Activated naive CD4-positive, alpha-beta T cell treated with anti-CD3 and anti-CD28 coated beads, Interleukin-2, amount 50 U/mL, for 72 hours (primary cell): ENCODE measurements at places on chromosomes 2 and 18. TPM values are rescaled to one million over a fixed set of nuclear protein-coding genes. Genes with fewer than 3 reads are reported as not detected.
A peak's percentile ranks its signal among the peaks of the same experiment; 100 is the strongest.

GRCh38 chr2:159202568-159203071 is 83.9 kb downstream of the WDSUB1 start:
- DNase-seq, result no peak

DNA sequence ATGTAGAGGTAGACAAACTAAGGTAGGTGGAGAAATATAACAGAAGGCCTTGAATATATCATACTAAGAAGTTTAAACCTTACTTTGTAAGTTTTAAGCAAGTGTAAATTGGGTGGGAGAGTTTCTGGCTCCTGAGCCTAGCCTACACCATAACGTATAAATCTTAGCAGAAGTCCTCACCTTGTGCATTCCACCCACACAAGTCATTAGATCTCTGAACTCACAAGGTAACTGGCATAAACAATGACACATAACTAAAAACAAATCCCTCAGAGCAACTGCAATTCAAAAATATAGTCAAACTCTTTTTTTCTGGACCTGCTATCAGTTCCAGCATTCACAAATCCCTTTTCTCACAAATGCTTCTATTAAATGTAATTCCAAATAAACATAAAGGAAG is 9.4 kb downstream of the REV1 start:
- DNase-seq, result no peak

- no peak for DNase-seq
Measured at GRCh38 chr2:126761256-126761980, 105.5 kb downstream of the GYPC start.

- no peak for DNase-seq
Measured at GRCh38 chr2:191626497-191627151, 51.3 kb upstream of the NABP1 start.

- DNase-seq, result no peak
Measured at GRCh38 chr2:222747526-222748160, 76.2 kb downstream of the MOGAT1 start.

DNA sequence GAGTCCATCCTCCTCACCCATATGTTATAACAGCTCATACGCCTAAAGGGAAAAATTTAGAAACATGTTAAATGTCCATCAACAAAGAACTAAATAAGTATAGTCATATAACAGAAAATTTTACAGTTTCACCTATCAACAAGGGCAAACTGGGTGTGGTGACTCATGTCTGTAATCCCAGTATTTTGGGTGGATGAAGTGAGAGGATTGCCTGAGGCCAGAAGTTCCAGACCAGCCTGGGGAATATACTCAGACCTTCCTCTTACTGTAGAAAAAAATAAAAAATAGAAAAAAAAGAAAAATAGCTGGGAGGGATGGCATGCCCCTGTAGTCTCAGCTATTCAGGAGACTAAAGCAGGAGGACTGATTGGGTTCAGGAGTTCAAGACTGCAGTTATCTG is 48.3 kb upstream of the GULP1 start:
- no peak for DNase-seq

- DNase-seq, result no peak
Measured at GRCh38 chr2:208407667-208408066, 1.1 kb downstream of the PTH2R start.

DNA sequence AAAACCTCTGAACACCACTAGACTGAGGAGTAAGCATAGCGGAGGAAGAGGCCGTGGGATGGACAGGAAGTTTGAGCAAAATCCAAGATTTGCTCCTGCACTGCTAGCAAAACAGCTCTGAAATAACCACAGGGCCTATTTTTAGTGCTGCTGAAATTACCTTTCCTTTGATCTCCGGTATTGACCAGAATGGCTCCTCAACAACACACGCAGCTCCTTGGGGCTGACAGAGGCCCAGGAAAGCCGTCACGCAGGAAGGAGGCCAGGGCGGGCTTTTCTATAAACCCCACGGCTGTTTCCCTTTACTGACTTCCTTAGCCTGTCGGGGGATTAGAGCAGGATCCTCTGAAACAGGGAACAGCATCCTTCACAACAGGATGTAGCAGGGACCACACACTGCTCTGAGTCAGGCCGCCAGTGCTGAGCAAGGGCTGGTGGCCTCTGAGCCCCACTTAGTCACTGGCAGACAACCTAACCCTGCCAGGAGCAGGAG is 80.8 kb upstream of the LCLAT1 start:
- DNase-seq, result peak; percentile 62

- DNase-seq, result peak; percentile 10
Measured at GRCh38 chr18:23377669-23378301, 75.3 kb upstream of the RIOK3 start.

DNA sequence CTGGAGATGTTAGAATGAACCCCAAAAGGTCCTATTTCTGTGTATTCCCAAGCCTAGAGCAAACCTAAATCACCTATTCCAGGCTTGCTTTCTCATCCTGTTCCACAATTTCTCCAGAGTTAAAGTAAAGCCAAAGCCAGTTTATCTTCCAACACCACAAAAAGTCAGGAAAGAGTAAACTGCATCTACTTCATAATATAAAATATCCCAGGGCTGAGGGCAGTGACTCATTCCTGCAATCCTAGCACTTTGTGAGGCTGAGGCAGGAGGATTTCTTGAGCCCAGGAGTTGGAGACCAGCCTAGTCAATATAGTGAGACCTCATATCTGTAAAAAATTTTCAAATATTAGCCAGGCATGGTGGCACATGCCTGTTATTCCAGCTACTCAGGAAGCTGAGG is 241.4 kb downstream of the CDH20 start:
- DNase-seq, result no peak

DNA sequence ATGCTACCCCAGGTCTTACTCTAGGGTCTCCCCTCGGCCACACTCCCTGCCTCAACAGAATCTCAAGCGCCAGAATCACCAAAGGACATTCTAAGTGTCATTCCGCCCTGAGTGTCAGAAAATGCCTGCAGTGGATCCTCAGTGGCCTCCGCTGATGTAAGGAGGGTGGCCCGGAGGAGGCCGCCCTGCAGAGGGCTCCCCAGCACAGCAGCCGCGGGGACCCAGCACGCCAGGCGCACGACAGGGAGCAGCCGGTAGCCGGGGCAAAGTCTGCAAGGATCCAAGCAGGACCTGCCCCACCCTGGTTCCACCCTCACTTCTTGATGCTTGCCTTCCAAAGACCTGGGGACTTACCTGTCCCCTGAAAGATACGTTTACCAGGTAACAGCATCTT is 54.2 kb upstream of the ID2 start:
- DNase-seq, result peak; percentile 38

GRCh38 chr18:30775629-30776028 is 266.9 kb downstream of the DSC3 start:
- DNase-seq, result no peak

GRCh38 chr18:37321582-37322491 is 243.8 kb downstream of the CELF4 start:
- no peak for DNase-seq

DNA sequence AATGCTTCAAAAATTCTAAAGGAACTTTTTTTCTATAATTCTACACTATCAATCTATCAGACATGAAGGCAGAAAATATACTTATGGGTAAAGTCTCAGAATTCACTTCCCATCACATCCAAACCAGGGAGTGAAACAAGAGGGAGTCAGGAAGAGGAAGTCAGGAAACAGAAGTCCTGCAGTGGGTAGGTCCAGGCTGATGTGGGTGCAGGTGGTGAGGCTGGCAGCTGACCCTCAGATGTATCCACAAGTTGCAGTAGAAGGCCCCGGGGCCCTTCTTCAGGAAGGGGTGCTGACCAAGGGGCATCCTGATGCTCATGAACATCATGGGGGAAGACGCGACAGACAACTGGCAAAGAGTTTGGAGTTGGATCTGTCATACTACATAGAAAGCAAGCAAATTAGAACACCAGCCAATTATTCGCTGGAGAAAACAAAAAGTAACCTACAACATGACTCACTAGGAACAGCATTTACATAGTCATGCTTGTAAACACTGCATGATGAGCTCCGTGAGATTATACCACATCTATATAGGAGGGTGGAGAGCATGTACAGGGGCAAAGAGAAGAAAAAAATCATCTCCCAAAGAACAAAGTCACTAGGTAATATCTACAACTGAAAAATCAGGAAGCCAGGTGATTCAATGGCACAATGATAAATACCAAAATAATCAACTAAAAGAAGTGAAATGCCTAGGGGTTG is 4.2 kb downstream of the UXS1 start:
- no peak for DNase-seq

- no peak for DNase-seq
Measured at GRCh38 chr2:177000061-177000714, 212.4 kb upstream of the HNRNPA3 start.

- DNase-seq, result no peak
Measured at GRCh38 chr18:22912835-22913234, 20.3 kb upstream of the RBBP8 start.

- DNase-seq, result no peak
Measured at GRCh38 chr2:83323038-83323437, 1136.0 kb downstream of the SUCLG1 start.

- DNase-seq, result no peak
Measured at GRCh38 chr2:234745347-234745746, 206.5 kb upstream of the SH3BP4 start.

GRCh38 chr2:156703642-156704041 is 267.5 kb downstream of the GPD2 start:
- no peak for DNase-seq

GRCh38 chr18:45522371-45522770 is 92.9 kb upstream of the SLC14A2 start:
- no peak for DNase-seq

DNA sequence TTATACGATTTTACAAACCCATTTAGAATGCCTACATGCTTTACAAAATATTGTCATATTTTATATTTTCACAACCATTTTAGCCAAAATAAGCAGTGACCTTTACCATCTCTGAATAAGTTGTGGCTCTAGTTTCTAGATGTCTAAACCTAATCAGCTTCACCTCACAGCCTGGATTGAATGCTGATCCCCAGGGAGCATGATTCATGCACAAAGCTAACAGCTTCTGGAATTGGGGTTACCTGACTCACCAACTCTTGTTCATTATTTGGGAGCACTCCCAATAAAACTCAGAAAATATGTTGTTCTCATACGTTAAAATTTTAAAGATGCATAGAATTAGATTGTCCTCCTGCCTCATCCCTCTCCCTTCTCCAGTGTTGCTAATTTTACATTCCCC is 611.7 kb upstream of the NETO1 start:
- no peak for DNase-seq

DNA sequence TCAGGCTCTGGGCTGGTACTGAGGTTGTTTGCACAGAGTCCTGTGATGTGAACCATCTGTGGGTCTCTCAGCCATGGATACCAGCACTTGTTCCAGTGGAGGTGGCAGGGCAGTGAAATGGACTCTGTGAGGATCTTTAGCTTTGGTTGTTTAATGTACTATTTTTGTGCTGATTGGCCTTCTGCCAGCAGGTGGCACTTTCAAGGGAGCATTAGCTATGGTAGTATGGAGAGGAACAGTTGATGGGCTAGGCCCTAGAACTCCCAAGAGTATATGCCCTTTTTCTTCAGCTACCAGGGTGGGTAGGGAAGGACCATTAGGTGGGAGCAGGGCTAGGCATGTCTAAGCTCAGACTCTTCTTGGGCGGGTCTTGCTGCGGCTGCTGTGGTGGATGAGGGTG is 257.0 kb upstream of the GYPC start:
- DNase-seq, result no peak

DNA sequence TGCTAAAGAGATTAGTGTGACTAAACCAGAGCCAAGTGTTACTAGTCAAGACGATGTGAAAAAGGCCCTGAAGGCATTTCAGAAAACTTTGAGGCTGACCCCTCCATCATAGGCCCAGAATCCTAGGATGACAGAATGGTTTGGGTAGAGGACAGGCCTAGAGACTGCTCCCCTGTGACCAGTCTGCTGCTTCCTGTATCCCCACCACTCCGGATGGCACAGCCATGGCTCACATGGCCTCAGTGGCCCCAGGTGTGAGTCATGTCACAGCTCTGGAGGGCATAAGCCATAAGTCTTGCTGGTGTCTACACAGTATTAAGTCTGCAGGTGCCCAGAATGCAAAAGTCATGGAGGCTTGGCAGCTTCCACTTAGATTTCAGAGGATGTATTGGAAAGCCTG is 12.4 kb upstream of the STAT1 start:
- no peak for DNase-seq

- no peak for DNase-seq
Measured at GRCh38 chr18:46338205-46338604, 234.0 kb downstream of the HAUS1 start.

DNA sequence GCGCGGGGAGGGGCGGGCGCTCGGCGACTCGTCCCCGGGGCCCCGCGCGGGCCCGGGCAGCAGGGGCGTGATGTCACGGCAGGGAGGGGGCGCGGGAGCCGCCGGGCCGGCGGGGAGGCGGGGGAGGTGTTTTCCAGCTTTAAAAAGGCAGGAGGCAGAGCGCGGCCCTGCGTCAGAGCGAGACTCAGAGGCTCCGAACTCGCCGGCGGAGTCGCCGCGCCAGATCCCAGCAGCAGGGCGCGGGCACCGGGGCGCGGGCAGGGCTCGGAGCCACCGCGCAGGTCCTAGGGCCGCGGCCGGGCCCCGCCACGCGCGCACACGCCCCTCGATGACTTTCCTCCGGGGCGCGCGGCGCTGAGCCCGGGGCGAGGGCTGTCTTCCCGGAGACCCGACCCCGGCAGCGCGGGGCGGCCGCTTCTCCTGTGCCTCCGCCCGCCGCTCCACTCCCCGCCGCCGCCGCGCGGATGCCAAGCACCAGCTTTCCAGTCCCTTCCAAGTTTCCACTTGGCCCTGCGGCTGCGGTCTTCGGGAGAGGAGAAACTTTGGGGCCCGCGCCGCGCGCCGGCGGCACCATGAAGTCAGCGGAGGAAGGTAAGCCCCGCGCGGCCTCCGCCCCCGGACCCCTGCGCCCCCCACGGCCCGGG is at the start of gene NFATC1:
NFATC1 (plus strand) TSS at position 170 of the 644 bp plus-strand sequence; CDS start at position 465, 295 bp downstream.
- DNase-seq, result peak; percentile 82

DNA sequence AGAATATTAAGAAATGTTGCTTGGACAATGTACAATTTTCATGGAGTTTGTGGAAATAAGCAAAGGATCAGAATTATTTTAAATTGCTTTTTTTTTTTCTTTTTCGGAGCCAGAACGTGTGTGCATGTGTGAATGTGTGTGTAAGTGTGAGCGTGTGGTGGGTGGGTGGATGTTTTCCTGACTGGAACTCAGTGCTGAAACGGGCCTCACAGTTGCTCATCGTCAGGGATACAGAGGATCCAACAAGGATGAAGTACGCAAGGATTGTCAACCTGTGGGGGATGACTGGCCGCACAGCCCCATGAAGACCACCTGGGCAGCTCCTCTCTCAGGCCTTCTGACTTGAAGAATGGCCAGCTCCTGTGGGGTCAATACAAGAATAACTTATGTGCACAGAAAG is 17.5 kb downstream of the IL1B start:
- DNase-seq, result no peak

GRCh38 chr2:218605432-218605831 is 2.3 kb upstream of the PLCD4 start:
- DNase-seq, result no peak

- DNase-seq, result peak; percentile 33
Measured at GRCh38 chr2:85681372-85681763, 12.8 kb upstream of the GNLY start.

GRCh38 chr2:99940963-99941362 is 201.4 kb downstream of the AFF3 start:
- DNase-seq, result no peak

ASAP2 gene
- total RNA-seq, result 0.09 TPM

DCC gene
- total RNA-seq, result not detected

SERPINB4 gene
- total RNA-seq, result not detected

UGT1A6 gene
- total RNA-seq, result not detected

ZNF516 gene
- total RNA-seq, result 7.9 TPM

LOXL3 gene
- total RNA-seq, result 1.5 TPM

CD302 gene
- total RNA-seq, result 0.19 TPM

TUBA3E gene
- total RNA-seq, result not detected

CYP27A1 gene
- total RNA-seq, result 0.16 TPM

RFX8 gene
- total RNA-seq, result 1.9 TPM
